ENCODE measurements at places on chromosomes 5 and 9. TPM values are rescaled to one million over a fixed set of nuclear protein-coding genes. Genes with fewer than 3 reads are reported as not detected.

GRCh38 chr9:137672907-137673791 lies 54.3 kb downstream of the EHMT1 start:
- peak; percentile 32 for DNase-seq

GRCh38 chr9:37062336-37062735 lies 28.3 kb upstream of the PAX5 start:
- DNase-seq: no peak

DNA sequence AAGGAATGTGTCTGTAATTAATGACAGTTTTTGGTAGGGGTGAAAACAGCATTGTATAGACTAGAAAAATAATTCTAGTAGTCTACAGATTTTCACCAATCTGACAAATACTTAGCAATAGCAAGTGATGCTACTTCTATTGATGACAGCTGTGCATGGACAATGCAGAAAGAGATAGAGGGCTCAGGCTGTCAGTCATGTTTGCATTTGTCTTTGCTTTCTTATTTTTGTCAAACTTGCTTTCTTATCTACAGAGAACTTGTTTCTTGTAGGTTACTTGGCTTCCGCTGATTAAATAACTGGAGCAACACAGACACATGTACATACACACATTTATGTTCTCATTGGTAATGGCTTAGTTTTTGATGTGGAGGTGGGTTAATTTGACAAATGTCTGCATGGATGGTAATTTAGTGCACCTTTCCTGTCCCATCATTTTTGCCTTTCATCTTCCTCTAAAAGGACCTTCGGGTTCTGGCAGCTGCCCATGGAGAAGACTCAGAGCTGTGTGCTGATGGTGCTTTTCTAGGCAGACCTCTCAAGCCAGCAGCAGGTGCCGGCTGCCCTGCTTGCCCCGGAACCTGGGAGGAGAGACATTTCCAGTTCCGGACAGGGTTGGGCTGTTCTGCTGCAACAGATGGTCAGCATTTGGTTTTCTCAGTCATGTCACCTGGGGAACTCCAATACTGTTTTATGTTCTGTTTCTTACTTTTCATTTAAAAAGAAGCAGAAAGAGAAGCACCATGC lies 28.8 kb downstream of the CAMK4 start:
- no peak for DNase-seq

GRCh38 chr9:37126214-37126788 lies 5.9 kb downstream of the ZCCHC7 start:
- no peak for DNase-seq

The IFNA21 gene
- total RNA-seq: not detected

The HAVCR1 gene
- 6.0 TPM for total RNA-seq
